ENCODE measurements at places on chromosomes 4 and X.
A peak's percentile ranks its signal among the peaks of the same experiment; 100 is the strongest.

- peak; percentile 20 for DNase-seq
Observed at GRCh38 chrX:57227691-57228090, 58.8 kb upstream of the FAAH2 start.

DNA sequence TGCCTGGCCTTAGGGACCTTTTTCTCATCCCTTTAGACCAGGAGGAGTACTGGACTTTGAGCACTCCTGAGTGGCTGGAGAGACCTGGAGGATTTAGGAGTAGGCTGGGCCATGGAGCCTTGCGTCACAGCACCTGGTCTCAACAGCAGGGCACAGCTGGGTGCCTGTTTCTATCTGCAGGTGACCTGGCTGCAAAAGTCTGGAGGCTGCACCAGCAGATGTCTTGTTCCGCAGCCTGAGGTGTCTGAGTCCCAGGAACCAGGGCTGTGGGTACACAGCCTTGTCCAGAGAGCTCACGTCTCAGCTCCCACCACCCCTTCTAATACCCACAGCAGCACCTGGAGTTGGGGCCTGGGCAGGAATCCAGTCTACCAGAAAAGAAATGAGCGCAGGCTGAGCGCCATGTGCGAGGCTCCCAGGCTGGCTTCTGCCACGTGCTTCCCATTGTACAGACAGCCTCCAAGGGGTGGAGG lies 5.0 kb upstream of the NSD2 start:
- DNase-seq, result no peak

- no peak for DNase-seq
Observed at GRCh38 chr4:72377491-72378194, 191.4 kb downstream of the ADAMTS3 start.

GRCh38 chr4:7569810-7570783 lies 135.4 kb upstream of the PSAPL1 start:
- no peak for DNase-seq

GRCh38 chrX:93932471-93933220 lies 258.6 kb downstream of the FAM133A start:
- DNase-seq, result no peak

DNA sequence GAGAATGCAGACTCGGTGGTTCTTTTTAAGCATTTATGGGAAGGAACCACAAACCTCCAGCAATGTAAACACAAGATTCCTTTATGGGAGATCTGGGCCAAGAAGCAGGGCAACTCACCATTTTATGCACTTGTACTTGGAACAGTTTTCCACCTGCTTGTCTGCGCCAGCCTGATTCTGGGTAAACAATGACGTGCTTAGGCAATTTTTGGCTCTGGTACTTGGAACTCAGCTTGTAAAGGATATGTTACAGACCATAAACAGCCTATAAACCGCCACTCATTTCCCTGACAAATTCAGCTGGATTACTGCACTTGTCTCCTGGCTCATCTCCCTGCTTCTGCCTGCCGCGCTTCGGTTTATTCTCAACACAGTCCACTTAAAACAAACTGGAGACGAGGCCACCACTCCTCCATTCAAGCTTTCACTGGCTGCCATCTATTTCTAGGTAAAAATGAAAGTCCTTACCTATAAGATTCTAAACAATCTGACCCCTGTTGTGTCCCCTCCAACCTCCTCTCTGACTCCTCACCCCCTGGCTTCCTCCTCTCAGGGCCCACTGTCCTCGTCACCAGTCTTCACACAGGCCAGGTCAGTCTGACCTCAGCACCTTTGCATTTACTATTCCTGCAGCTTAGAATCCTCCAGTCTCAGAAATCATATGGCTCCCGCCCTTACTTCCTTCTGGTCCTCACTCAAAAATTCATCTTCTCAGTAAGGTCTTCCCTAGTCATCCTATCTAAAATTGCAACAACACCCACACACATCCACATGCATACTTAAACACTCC lies 205.9 kb upstream of the GALNT7 start:
- no peak for DNase-seq

DNA sequence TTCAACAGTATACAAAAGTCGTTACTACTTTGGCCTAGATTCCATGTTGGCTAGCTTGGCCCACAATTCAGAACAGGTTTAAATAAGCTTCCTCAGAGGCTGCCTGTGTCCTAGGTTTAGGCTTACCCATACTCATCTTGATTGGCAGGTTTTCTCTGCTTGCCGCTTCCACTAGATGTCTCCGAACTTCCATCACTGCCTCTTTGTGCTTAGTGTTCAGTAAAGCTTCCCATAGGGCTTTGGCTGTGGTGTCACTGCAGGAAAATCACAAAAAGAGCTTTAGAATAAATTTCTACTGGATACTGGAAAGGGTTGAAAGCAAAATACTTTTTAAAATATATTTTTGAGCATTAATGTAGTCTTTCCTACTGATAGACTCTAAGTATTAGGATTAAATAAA lies 52.4 kb downstream of the SCFD2 start:
- DNase-seq, result no peak

- DNase-seq, result no peak
Observed at GRCh38 chr4:176404621-176405020, 84.9 kb downstream of the SPCS3 start.

DNA sequence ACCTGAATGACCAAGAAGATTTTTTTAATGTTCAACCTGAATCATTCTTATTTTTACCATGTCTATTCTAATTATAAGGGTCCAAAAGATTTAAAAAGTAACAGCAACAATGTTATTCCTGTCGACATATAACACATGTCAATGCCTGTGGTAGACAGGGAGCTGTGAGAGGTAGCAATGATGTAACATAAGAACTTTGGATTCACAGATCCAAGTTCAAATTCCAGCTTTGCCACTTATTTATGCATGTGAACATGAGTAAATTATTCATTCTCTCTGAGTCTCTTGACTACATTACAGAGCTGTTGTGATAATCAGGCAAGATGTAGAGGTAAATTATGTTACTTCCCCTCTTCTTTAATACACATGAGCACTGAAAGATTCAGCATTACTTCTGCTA lies 54.5 kb downstream of the KLHL8 start:
- DNase-seq, result no peak

DNA sequence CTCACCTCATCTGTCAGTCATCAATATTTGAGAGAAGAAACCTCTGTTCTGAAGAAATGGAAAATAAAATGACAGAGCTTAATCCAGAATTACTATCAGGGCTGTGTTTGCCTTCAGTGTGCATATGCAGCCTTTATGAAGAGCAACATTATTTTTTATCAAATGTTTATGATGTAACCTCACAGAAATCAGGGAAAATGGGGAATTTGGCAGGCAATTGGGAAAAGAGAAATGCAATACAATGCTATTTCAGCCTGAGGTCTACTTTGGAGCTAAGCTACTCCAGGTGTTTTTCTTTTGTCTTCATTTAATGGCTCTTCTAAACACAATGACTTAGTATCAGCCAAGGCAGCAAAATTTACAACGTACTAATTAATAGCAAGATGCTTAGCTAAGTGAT lies 241.1 kb upstream of the TET2 start:
- DNase-seq, result no peak

- DNase-seq, result no peak
Observed at GRCh38 chr4:54097152-54097551, 2.8 kb upstream of the GSX2 start.

DNA sequence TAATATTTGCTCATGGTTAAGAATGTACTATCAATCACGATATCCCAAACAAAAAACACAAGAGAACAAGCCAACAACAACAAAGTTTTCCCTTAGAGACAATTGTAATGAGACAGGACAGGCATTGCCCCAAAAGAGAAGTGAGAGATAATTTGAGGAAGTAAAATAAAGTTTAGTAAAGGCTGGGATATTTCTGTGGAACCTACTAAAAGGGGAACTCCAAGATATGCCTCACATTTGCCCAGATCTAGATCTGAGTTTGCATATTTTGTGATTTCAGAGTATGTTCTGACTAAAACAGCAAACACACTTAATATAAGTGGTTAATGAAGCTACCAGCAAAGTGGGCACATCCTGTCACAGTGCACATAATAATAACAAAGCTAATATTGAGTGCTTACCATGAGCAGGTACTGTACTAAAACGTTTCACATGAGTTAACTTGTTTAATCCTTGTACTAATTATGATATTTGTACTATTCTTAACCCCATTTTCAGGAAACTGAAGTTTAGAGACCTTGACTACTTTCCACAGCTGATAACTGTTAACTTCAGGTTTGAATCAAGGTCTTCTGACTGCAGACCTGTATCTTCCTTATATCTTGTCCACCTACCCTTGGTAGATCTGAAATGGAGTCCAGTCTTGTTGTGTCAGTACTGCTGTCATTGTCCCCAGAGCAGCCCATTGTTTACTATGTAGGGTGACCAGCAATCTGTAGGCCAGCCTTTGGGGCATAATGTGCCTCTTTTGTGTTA lies 26.0 kb upstream of the BMP2K start:
- DNase-seq, result no peak

DNA sequence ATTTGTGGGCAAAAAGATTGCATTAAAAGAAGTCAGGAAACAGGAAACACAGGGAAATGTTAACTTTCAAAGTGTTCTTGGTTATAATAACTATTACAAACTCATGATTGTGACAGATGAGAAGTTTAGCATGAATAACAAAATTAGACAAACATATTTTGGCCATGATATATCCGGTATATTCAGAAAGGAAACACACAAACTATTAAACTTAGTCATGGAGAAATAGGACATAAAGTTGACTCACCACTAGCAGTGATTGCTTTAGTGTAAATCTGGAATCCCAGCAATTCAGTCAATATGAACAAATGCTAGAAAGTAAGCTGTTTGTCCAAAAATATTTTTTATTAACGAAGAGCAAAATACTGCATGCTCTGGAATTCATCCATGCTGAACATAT lies 1299.9 kb downstream of the C4orf33 start:
- no peak for DNase-seq

DNA sequence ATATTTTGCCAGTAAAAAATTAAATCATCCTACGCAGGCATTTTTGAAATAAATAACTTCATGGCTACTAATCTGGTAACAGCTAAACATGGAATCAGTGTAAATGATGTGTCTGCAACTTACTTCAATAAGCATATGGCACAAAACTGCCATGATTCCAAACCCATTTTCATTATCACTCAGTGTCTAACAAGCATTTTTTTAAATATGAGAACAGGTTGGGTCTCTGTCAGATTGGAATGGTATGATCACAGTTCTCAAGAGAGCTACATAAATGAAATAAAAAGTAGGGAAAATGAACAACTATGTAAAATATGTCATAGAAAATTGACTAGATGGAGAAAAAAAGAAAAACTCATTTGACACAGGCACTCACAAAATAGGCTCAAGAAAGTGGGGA lies 476.9 kb upstream of the NWD2 start:
- DNase-seq, result no peak

DNA sequence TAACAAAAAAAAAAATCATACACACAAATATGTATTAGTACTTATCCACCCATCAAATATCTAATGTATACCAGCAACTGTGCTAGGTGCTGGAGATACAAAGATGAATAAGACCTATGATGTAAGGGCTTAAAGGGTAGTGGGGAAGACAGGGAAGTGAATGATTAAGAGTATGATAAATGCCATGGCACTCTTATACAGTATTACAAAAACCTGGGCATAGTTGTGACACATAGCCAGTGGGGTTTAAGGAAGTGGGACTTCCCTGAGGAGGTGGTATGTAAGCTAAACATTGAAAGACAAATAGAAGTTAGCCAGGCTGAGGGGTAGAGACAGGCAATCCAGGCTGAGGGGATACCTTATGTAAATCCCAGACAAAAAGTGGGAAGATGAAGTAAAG lies 23.5 kb downstream of the CHM start:
- DNase-seq, result no peak

DNA sequence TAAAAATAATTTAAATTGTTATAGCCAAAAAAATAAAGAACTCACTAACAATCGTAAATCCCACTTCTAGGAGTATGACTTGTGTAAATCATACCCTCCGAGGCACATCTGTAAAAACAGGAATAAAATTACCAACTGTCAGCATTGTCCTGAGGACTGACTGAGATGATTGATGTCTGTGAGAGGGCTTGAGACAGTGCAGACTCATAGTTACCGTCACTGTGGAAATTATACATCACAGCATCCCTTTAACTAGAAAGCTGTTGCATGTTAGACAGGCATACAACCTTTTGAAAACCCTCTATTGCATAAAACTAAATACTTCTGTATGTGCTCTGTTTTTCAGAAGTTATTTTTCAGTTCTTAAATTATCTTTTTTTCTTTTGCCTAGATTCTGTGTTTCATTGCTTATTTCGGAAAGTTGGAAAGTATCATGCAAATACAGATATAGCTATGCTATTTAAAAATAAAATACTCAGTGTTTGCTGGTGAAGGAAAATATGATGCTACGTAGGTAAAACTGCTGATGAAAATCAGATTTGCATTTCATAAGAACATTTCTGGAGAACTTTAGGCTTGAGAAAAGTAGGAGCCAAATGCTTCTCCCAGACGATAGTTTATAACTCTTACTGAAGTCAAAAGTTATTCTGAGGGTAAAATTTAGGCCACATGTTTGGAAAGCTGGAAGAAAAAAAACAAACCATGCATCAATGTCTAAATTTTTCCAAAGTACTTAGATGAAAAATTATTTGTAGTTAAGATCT lies 13.6 kb upstream of the RBPJ start:
- DNase-seq, result no peak

DNA sequence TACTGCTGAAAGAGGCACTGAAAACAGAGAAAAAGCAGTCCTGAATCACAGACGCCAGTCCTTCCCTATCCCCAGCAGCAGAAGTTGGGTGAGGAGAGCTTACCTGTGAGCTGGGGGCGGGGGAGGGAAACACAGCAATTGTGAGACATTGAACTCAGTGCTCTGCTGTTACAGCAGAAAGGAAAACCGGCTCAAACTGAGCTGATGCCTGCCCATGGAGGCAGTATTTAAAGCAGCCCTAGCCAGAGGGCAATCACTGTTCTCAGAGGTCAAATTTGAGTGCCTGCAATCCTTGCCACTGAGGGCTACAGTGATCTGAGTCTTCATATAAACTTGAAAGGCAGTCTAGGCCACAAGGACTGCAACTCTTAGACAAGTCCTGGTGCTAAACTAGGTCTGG lies 220.7 kb downstream of the GRXCR1 start:
- DNase-seq, result no peak

GRCh38 chrX:107025545-107025944 lies 25.5 kb upstream of the MORC4 start:
- DNase-seq, result no peak

- DNase-seq, result no peak
Observed at GRCh38 chr4:90421161-90421560, 294.0 kb downstream of the CCSER1 start.

GRCh38 chrX:23292988-23293651 lies 41.5 kb upstream of the PTCHD1 start:
- no peak for DNase-seq

DNA sequence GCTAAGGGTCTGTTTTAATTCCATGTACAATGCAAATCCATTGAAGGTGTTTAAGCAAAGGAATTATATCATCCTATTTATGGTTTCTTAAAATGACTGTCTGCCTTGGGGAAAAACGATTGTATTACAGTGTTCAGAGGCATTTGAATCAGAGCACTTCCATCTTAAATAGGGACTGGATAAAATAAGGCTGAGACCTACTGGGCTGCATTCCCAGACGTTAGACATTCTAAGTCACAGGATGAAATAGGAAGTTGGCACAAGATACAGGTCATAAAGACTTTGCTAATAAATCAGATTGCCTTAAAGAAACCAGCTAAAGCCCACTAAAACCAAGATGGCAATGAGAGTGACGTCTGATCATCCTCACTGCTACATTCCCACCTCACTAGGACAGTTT lies 1167.2 kb upstream of the PABPC4L start:
- DNase-seq, result no peak
